Cerebellar nuclear complex (tissue), 1 donor: ENCODE measurements at places on chromosomes 1 and 21.

DNA sequence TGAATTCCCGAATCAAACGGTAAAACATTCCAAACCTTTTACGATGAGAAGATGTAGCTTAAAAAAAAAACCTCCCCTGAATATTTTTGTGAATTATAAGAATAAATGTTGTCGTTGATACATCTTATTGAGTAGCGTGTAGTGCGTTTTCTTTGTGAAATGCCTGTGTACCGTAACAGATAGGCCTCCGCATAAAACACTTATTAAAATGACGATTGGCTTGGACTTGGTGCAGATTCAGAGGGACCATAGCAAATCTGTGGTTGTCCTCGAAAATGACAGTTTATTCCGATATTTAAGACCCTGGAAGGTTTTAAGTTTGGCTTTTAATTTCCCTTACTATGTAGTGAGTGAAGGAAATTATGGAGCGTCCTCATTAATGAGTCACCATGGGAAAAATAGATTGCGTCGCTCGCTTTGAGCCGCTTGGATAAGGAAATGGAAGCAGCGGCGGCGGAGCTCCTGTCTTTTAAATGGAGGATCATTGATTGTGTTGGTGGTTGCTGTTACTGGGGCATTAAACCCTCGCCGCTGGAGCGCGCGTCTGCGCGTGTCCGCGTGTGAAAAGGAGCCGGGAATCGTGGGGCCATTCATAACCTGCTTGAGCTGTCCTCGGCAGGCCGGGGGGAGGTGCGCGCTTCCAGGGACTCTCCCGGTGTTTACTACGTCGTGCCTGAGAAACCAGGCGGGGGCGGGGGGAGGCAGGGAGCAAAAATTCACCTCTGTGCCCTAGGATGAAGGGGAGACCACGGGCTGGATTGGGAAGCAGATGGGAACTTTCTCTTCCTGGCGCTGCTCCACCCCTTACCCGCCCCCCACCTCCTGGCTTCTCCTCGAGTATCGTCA lies 1.6 kb downstream of the SPEN start:
- peak; percentile 18 for DNase-seq

GRCh38 chr1:107776900-107777663 lies 187.9 kb downstream of the VAV3 start:
- DNase-seq, result no peak

DNA sequence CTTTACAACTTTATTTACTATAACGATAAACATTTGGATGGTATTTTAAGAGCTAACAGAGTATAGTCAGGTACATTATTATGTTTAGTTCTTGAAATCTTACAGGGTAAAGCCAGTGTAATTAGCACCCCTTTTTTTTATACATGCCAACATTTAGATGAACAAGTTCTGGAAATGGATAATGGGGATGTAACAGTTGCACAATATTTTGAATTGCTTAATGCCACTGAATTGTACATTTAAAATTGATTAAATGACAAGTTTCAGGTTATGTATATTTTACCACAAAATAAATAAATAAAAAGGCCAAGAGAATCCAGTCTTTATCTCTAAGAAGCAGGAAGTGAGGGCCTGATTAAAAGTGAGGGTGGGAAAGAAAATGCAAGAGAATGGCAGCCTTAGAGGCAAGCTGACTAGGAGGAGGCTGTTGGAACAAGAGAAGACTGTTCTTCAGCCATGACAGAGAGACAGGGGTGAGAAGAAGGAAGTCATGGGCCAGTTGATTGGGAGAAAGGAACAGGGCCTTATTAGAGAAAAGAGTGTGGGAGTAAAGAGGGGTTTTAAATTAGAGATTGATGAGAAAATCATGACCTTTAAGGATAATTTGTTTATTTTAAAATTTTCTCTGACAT lies 49.9 kb upstream of the TNFSF18 start:
- DNase-seq, result no peak

GRCh38 chr1:239956263-239956662 lies 135.4 kb upstream of the FMN2 start:
- DNase-seq, result no peak

- no peak for DNase-seq
These were observed 26.6 kb downstream of the PAFAH2 start for GRCh38 chr1:25971066-25971810.

GRCh38 chr21:18382141-18382540 lies 21.4 kb downstream of the TMPRSS15 start:
- no peak for DNase-seq

DNA sequence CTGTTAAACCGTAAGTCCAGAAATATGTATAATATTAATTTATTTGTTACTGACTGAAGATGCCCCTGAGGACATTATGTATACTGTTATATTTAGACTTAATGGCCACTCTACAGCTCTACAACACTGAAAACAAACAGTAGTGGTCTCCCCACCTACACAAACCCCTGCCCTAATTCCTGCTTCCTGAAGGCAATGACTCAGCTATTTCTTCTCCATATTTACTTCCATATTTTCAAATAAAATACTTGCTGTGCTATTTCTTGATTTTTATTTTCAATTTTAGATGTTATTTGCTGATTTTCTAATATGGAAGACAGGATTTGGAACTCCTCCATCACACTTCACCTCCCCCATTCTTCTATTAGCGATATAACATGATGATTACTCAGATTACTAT lies 97.6 kb downstream of the PCNX2 start:
- no peak for DNase-seq

DNA sequence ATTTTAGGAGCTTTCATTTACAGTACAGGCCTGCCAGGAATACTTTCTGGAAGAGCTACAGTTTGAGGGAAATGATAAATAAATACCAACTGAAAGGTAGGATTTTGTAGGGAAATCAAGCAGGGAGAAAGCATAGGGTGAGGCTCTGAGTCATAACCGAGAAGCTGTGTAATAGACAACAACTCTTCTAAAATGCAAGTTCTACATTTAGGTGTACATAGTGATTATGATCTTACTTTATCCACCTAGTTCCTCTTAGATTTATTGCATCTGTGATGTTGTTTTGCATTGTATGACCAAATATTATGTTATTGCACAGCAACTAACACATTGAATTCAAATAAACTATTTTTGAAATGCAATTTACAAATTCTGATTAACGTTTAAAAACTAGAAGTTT lies 819.3 kb downstream of the PLA2G4A start:
- no peak for DNase-seq

DNA sequence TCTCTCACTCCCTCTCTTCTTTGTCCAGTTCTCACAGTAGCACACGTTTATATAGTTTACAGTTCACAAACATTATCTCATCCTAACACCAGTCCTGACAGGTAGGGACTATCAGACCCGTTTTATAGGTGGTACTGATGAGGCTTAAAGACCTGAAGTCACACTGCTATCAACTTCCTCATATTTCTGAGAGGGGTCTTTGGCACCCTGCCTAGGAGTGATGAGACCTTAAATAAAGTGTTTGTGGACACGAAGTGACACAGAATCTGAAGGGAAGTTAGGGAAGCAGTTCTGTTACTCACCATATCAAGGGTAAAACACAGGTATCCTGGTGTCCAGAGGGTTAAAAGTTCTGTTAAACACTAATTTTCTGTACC lies 590 bp upstream of the TACSTD2 start:
- DNase-seq, result no peak

GRCh38 chr1:119108988-119109387 lies 31.5 kb downstream of the WARS2 start:
- DNase-seq, result no peak

- no peak for DNase-seq
These were observed 70.5 kb upstream of the GADD45A start for GRCh38 chr1:67614511-67614934.

- DNase-seq, result no peak
These were observed 168.7 kb upstream of the FMN2 start for GRCh38 chr1:239922778-239923522.

- DNase-seq, result no peak
These were observed 141.4 kb downstream of the SMYD3 start for GRCh38 chr1:246365708-246366107.

GRCh38 chr1:24374891-24375786 lies 38.4 kb downstream of the STPG1 start:
- peak; percentile 90 for DNase-seq

- no peak for DNase-seq
These were observed 2.7 kb upstream of the OR10J4 start for GRCh38 chr1:159429074-159429861.

- DNase-seq, result no peak
These were observed 770.1 kb upstream of the CXADR start for GRCh38 chr21:16742741-16743140.

DNA sequence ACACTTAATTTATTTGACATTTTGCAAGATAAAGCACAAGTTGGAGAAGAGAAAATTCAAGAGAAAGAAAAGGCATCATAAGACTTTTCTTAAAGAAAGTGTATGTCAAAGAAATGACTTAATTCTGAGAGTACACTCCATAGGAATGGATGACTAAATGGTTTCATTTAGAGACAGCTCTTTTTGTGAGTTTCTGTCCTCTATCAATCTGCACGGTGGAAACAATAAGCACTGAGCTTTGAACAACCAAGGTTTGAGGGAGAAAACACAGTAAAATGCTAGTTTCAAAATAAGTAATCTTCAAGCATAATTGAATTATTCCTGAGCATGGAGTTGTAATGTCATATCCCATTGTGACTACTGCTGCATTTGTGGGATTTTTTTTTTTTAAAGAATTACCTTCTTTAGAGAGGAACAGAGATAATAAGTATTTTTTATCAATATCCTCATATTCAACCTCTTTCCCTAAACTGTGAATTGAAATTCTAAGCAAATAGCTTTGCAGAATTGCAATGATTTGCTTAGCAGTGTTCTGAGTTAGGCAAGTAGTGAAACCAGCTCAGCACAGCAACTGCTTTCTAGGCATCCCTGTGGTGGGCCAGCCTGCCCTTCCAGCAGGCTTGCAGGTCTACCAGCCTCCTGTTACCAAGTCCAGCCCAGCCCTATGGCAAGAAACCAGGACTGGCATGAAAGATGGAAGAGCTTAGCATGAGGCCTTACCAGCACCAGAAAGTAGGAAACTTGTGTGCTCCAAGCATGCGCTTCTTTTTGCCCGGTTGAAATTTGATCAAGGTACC lies 38.2 kb downstream of the KCNJ6 start:
- no peak for DNase-seq

DNA sequence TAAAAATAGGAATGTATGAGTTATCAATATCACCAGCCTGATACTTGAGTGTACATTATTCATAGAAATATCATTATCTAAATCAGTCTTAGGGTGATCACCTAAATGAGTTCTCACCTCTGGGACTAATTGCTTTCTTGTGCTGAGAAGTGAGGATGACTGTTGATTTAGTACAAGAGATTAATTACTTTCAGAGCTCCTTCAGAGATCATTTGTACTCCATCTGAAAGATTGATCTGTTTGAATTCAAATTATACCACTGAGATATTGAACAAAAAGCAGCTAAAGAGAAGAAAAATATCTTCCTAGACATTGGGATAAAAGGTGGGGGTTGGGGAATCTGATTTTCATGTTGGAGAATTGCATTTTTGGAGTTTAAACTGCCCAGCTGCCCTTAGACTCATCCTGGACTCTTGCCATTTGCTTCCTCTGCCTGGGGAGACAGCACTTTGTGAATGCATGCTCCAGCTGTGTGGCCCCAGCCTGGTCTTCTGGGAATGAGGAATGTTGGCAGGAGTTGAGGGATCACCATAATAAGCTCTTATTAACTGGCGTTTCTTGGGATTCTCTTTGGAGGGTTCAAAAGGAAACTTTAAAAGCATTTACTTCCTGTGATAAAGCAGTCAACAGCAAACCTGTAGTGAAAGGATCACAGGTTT lies 19.7 kb upstream of the PGBD2 start:
- no peak for DNase-seq

- DNase-seq, result no peak
These were observed 137.6 kb upstream of the POGK start for GRCh38 chr1:166701603-166702100.

- no peak for DNase-seq
These were observed 35.0 kb upstream of the SLC30A1 start for GRCh38 chr1:211613951-211614350.

GRCh38 chr1:114107474-114108435 lies 45.9 kb downstream of the SYT6 start:
- no peak for DNase-seq

DNA sequence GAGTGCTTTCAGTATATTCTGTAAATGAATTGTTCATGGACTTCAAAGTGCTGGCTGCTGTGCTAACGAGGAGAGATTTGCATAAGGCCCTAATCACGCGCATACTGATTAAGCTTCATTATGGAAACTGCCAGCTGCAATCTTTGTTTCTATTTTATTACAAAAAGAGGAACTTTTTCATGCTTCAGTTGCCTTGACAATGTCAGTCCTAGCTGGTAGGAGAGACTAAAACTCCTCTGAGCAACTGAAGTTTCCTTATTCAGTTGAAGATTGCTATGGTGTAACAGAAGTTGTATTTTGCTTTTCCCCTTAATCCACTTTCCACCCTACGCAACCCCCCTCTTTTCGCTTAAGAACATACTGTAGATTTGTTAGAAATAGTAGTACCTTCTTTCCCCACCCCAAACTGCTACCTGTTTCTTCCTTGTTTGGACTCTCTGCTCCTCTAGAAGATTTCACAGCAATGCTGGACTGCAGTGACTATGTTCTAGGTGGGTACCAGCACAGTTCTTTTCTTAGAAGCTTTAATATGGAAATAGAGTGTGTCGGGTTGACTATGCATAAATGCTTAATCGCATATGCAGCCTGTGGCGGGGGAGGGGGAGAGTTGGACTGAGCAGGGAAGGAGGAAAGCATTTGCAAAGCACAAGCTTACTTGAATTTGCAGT lies 108.3 kb downstream of the POU2F1 start:
- DNase-seq, result no peak

GRCh38 chr1:56432166-56432971 lies 147.0 kb downstream of the PLPP3 start:
- DNase-seq, result no peak

GRCh38 chr1:82226186-82226505 lies 425.4 kb downstream of the ADGRL2 start:
- no peak for DNase-seq

DNA sequence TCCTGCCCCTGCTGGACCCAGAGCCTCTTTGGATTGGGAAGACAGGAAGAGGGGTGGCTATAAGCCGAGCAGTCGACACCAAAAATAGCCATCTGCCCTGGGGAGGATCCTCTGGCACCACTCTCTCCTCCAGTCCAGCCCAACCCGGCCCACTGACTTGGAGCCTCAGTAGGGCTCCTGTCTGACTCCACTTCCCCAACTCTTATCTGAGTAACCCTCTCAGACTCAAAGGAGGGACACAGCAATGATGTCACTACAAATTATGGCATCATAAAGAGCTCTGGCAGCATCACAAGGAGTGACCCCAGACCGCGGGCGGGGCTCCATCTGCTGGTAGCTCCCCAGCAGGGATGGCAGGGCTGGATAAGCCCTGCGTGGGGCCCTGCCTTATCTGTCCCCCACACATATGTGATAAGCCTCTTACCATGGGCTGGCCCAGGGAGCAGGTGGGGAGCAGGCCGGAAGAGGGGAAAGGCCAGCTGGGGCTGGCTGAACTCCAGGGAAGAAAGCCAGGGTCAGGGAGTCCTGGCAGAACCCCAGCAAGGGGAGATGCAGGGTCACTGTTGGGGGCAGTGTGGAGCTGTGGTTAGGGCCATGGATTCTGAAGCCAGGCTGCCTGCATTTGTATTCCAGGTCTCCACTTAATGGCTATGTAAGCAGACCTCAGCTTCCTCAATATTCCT lies 4.6 kb upstream of the SLC6A9 start:
- DNase-seq, result no peak

GRCh38 chr1:110136911-110137310 lies 13.4 kb upstream of the SLC6A17 start:
- DNase-seq, result peak; percentile 95

- DNase-seq, result peak; percentile 38
These were observed 203.4 kb downstream of the CRB1 start for GRCh38 chr1:197471248-197471985.
